ENCODE measurements at places on chromosomes 6 and 20.

DNA sequence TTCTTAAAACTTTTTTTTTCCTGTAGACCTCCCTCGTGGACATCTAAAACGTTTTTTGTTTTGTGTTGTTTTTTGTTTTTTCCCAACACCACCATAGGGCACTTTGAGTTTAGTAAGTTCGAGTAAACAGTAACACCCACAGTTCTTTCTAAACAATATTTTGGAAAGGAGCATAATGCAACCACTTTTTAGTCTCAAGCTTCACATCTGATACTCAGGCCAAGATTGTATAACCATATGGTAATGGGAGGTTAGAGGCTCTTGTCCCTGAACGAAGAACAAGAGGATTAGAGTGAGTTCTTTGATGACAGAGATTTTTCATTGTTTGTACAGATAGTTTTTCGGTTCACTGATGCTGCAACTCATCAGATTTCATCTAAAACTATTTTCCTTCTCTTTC lies 144.6 kb downstream of the MTHFD1L start:
- DNase-seq = no peak

DNA sequence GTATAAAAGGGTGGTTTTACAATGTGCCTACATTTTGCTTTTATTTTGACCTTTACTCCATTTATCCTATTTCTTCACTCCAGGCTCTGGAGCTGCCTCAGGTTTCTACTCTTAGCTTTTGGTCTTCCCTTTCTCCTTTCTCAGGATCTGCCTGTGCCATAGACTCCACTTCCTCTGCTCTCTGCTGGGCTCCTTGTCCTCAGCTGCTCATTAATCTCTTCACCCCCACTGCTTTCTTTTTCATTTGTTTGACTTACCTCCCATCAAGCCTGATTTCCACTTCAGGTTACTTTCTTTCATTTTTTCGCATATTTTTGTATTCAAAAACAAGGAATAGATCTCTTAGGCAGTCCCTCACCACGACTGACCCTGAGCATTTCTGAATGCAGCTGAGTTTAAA lies 106.8 kb downstream of the COL19A1 start:
- no peak for DNase-seq

DNA sequence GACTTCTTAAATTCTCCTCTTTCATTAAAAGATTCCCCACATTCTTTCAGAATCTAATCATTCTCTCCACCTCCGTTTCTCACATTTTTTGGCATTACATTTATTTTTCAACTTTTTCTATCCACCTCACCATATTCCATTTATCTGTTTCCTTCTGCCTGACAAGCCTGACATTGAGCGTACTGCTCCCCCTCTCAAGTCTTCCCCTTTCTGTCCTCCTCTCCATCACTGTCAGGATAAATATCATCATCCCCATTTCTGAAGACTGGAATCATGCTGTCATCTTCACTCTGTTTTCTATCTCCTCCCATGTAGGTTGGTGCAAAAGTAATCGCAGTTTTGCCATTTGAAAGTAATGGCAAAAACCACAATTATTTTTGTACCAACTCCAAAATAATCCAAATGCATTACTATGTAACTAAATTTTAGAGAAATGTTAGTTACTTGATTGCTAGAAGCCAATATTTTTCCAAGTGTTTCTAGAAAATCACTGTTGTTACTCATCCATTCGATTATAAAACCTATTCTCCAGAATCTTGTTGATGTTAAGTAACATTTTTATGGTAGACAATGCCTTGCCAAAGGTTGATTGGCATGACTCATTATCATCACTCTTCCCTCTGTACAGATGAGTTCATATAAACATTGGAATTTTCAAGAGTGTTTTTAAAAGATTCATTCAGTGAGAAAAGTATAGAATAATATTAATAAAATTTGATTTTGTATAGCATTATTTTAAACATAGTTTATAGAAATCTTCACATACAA lies 292.3 kb upstream of the RNF217 start:
- DNase-seq = no peak

- no peak for DNase-seq
These were observed 143.3 kb downstream of the PRL start for GRCh38 chr6:22153384-22154158.

- no peak for DNase-seq
These were observed 45.2 kb downstream of the AKIRIN2 start for GRCh38 chr6:87656857-87657256.

DNA sequence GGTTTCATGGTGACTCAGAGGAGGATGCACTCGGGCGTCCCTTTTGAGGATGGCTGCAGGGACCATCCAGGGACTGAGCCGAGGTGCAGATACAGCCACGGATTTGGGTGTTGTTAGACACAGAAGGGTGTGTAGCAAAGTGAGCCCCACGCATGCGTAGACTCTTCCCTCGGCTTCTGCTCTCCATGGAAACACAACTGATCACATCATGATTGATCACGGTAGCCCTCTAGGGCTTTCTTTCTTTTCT lies 606 bp upstream of the ULBP1 start:
- DNase-seq = no peak

DNA sequence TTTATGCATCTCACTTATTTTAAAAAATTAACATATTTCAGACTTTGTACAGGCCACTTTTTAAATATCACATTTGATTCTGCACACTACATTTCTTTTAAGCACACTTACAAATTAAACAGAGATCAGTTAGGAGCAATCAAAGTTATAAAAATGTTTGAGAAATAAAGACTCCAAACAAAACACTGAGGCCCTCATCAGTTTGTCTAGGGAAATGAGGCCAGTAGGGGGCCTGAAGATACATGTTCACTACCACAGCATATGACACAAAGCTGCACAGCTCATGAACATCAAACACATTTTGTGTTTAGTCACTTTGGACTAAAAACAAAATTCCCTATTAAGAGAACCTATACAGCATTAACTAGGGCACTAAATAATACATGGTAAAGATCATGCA lies 180.5 kb downstream of the PDE7B start:
- no peak for DNase-seq

Data from nucleus accumbens (tissue), 56 donors.